ENCODE measurements at places on chromosomes 5 and 9.

DNA sequence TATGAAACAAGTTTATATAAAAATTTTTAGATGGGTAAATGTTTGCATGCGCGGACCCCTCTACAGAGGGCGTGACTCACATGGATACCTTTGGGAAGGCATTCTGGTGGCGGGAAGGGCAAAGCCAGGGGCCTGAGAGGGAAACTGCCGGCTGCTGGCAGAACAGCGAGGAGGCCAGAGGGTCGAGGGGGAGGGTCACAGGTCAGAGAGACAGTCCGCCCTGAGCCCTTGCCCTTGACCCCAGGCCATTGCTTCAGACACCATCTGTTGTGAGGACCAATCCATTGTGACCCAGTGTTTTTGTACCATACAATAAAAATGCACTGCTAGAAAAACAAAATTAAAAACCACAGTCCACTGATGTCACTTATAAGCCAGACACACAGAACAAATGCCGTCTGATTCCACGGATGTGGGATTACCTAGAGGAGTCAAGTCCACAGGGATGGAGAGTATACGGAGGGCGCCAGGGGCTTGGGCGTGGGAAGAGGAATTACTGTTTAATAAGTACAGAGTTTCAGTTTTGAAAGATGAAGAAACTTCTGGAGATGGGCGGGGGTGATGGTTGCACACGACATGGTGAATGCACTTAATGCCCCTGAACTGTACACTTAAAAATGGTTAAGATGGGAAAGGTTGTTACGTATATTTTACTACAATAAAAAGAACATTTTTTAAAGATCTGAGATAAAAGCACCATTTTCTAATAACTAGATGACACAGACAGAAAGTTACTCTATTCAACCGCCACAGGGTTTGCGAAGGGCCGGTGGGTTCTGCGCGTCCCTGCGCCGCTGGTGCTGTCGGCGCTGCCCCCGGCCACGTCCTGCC, 12.0 kb downstream of the BTNL9 start:
- no peak for DNase-seq

DNA sequence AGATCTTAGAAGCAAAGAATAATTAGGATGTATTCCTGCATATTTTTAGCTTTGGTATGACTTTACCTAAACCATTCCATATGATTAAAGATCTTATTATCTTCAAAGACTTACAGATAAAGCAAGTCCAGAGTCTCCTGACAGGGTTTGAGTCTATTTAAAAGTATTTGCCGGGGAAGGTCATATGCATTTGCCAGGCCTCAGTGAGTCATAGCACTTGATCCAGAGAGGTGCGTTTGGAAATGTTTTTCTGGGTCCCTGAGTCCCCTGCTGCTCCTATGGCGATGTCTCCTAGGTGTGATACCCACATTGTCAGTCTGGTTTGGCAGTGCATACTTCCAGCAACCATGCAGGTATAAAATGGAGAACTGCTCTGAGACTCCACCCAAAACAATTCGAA, 217.0 kb downstream of the FBXL7 start:
- no peak for DNase-seq

GRCh38 chr9:15509931-15510788, 610 bp downstream of the PSIP1 start:
- no peak for DNase-seq

- DNase-seq, result no peak
Observed at GRCh38 chr9:124365036-124365435, 50.2 kb downstream of the PSMB7 start.

DNA sequence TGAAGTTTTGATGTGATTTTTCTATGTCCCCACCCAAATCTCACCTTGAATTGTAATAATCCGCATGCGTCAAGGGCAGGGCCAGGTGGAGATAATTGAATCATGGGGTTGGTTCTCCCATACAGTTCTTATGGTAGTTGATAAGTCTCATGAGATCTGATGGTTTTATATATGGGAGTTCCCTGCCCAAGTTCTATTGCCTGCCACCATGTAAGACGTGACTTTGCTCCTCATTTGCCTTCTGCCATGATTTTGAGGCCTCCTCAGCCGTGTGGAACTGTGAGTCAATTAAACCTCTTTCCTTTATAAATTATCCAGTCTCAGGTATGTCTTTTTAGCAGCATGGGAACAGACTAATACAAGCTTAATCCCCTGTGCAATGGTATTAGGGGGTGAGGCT, 25.5 kb upstream of the RAI14 start:
- no peak for DNase-seq

DNA sequence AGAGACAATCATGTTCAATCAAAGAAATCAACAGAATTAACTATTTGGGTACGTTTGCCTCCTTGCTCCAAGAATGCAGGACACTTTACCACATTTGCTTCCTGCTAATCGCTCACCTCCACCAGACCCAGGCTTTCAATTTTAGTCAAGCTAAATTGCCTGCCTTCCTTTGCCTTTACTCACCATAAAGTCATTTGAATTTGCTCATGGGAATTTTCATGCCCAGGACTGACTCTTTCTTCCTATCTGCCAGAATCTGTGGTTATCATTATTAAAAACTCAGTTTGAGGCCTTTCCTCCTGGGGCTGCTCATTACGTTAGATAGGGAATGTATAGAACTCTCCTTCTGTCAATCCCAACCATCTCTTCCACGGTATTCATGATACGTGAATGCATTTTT, 1935.3 kb upstream of the WWC1 start:
- no peak for DNase-seq

DNA sequence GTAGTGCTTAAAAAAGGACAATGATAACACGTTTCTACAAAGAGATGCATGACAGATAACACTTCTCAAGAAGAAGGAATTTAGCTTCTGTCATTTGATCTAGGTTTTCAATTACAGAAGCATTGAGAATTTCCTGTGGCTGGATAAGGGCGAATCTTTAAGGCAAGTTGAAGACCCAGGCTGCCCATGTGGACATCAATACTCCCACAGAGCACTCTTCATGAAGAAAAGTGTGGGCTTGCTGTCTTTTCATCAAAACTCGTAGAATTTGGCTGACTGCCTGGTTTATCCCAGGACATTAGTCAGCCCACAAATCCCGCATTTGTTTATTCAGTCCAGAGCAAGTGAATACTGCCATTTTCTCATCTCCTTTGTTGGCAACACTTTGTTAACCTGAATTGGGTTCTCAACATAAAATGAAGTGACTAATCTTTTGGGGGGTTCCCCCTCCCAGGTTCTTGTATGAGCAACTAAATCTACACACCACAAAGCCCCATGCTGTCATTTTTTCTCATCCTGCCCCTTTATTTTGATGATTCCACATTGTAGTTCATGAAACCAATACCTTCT, 43.4 kb upstream of the CDKN2B start:
- DNase-seq, result no peak

DNA sequence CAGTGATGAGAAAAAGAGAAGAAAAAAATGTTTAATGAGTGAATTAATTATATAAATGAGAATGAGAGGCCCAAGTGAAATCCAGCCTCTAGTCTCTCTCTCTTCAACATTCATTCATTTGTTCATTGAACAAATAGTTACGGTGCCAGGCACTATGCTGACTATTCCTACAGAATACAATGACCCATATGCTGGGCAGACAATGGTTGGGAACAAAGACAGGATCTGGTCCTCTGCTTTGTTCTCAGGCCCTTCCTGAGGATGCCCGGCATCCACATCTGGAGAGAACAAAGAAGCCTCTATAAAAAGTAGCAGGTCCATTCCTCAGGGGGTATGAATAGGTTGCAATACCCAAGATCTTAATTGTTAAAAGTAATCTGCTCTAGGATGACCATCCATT, 6.9 kb downstream of the ADAM19 start:
- no peak for DNase-seq

- DNase-seq, result no peak
Observed at GRCh38 chr5:141507387-141508091, 18.7 kb downstream of the PCDHGC5 start.

DNA sequence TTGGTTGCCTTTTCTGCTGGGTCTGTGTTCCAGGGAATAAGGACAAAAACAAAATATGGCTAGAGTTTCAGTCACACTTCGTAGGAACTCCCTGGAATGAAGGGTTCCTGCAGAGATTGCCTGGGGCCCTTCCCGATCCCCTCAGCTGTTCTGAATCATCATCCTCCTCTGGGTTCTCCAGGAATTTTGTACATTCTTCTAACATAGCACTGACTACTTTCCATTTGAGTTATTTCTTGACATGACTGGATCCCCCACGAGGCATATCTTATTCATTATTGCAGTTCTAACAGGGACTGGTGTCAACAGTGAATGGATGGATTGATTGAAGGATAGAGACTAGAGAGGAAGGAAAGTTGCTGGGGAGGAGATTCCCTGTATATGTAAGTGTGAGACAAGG, 49.2 kb upstream of the TNC start:
- DNase-seq, result no peak

- no peak for DNase-seq
Observed at GRCh38 chr5:136529081-136529480, 163.7 kb upstream of the TRPC7 start.

GRCh38 chr9:88818495-88819201, 172.6 kb upstream of the S1PR3 start:
- DNase-seq, result no peak

DNA sequence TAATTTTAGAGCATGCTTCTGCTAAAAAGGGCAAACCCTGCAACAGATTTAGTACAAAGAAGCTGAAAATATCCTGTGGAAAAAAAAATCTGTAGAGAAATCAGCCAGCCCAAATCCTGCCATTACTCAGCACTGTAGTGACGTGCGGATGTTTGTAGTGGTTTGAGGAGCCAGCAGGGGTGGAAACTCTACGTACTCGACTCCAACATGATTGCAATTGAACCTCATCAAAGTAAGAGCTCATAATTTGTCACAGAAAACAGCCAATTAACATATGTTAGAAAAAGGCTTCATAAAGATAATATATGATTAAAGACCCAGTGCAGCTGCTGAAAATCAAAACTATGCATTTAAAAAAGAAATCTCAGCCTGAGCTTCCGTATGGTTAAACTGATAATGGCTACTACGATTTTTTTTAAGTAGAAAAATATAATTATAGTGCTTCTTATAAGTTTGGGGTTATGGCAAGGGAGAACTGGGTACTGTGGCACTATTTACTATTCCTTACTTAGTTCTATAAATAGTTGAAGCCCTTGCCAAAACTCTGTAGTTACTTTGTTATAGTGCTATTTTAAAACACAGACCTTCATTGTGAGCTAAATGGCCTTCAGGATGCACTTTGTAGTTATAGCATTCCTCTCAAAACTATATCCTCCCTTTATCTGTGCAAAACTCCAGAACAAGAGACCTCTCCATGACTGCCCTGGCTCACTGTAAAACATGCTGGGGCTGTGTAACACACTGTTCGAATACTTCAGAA, 49.4 kb downstream of the MEF2C start:
- peak; percentile 41 for DNase-seq

- DNase-seq, result no peak
Observed at GRCh38 chr9:89940625-89941024, 335.8 kb downstream of the GADD45G start.

- no peak for DNase-seq
Observed at GRCh38 chr9:105708405-105708804, 14.1 kb downstream of the TMEM38B start.

- DNase-seq, result no peak
Observed at GRCh38 chr9:21580636-21581378, 98.7 kb upstream of the IFNE start.

DNA sequence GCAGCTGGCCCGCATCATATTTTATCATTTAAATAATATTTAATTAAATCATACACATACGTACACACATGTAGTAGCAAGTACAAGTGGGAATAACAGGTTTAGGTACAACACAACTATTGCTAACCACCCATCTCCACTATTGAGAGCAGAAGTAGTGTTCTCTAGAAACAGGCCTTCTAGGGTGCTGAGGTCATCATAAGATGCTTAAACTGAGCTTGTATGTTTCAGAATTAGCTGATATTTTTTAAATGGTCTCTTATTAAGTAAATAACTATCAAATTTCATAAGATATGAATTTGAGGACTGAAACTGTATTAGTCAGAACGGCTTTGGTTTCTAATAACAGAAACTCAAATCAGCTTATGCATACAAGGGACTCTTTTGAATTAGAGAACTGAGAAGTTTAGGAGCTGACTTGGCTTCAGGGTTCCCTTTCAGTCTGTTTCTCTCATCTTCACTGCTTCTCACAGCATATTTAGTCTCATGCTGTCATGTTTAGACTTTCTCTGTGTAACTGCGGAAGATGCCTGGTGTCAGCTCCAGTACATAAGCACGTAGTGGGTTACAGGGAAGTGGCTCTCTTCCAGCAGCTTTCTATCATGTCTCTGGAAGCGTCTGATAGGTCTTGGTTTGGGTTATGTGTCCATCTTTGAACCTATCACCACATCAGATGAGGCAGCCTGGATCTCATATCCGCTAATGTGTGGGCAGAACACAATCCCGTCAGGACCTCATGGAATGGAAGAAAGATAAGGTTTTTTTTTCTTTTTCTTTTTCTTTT, 25.0 kb upstream of the OCLN start:
- DNase-seq, result no peak

- DNase-seq, result no peak
Observed at GRCh38 chr9:123622711-123623241, 266.8 kb downstream of the CRB2 start.

GRCh38 chr9:112366591-112366990, 13.3 kb upstream of the HSDL2 start:
- no peak for DNase-seq

DNA sequence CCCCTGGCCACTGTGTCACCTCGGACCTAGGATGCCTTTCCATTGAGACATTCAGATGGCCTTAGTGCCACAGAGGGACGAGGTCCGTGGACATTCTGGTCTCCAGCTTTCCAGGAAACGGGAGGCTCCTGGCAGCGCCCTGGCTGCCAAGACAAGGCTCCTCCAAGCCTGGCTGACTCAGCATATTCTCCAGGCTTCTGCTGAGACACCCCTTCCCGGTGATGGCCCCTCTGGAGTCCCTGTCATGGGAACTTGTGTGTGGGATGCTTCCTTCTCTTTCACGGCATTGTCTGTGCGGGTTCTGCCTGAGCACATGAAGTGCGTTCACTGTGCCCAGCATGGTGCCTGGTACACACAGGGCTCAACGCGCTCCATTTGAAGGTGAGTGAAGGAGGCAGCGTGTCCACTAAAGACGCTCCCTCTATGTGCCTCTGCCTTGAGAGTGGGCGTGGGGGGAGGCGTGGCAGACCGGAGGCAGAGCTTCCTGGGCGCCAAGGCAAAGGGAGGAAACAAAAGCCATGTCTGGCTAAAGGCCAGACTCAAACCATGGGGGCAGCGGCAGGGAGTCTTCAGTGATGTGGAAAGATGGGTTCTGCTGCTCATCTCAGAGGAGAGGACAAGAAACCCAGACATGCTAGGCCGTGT, 46.4 kb upstream of the PRRC2B start:
- no peak for DNase-seq

DNA sequence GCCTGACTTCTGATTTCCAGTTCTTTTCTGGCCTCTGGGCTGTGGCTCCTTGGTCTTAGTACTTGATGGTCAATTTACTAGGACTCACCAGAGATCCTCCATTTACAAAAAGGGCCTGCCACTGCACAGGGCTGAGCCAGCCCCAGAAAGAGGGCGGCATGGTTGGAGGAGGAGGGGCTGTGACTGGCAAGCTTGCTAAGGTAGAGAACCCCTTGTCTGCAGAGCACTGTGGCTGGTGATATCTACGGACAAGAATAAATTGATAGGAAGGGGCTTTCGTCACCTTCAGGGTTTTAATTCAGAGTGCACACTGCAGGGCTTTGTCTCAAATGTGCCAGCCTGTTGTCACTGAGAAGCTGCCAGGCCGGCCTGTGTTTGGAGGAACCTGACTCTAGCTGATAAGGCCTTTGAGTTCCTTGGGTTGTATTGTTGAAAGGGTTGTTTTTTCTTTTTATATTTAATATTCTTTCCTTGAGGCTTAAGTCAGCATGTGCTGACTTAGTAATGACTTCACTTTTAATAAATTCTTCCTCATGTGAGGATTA, 15.1 kb downstream of the SLC22A5 start:
- DNase-seq, result no peak
